Naive thymus-derived CD8-positive, alpha-beta T cell (primary cell): ENCODE measurements at places on chromosomes 12 and 14. TPM values are rescaled to one million over a fixed set of nuclear protein-coding genes. Genes with fewer than 3 reads are reported as not detected.

Gene SLC6A13
- 1.1 TPM for total RNA-seq

Gene GARIN6
- not detected for total RNA-seq

GRCh38 chr12:40224439-40225291, at the start of gene LRRK2:
TSS of gene LRRK2 (plus strand) at chr12:40224997. CDS start at chr12:40225132, 135 bp downstream.
- peak; percentile 72 for DNase-seq

GRCh38 chr14:71737760-71738159, 194.5 kb upstream of the RGS6 start:
- DNase-seq: no peak

- peak; percentile 8 for DNase-seq
Measured at GRCh38 chr14:58571769-58572472, 65.8 kb upstream of the DACT1 start.

GRCh38 chr14:89384023-89384422, 33.0 kb downstream of the FOXN3 start:
- DNase-seq: no peak

DNA sequence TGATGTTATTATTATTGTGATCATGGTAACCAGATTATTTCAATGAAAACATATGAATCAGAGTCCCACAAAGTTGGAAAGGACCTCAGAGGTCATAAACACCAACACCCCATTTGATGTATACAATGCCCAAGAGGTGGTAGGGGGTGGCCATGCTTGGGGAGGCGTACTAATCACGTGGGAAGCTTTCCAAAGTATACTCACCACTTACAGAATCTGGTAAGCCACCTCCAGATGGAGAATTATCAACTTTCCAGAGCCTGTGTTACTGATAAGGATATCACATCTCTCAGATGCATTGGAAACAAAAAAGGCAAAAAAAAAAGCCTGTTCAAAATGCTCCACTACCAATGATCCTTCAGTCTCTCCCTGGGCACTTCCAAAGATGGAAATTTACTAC, 8.4 kb downstream of the DAD1 start:
- no peak for DNase-seq

DNA sequence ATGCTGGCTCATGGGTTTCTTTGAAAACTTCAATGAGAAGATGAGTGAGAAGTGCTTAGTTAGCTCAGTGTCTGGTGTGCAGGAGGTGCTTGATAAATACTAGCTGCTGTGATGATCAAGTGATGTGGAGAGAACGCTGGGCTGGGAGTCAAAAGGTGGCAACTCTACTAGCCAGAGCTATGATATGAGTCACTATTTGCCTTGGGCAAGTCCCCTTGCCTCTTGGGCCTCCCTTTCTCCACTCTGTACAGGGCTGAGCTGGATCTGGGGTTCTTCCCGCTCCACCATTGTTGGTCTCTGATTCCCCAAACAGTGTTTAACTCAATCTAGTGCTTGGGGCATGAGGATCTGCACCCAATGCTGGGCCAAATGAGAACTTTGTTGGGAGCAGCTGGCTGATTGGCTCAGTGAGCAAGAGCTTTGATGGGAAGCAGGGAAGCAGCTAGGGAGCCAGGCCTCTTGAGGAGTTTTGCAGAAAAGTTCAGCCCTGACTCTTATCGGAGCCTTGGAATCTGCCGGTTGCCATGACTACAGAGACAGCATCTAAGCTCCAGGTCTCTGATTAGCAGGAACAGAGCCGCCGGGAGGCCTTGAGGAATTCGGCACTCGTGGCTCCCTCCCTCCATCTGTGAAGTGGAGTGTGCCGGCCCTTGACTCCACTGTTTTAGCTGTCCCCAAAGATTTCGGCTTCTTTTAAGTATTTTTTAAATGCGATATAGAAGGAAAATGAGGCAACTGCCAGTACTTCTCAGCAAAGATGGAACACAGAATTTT, 82.1 kb upstream of the HSPB8 start:
- no peak for DNase-seq

- DNase-seq: peak; percentile 71
Measured at GRCh38 chr14:35332517-35333263, 40.5 kb downstream of the PSMA6 start.

DNA sequence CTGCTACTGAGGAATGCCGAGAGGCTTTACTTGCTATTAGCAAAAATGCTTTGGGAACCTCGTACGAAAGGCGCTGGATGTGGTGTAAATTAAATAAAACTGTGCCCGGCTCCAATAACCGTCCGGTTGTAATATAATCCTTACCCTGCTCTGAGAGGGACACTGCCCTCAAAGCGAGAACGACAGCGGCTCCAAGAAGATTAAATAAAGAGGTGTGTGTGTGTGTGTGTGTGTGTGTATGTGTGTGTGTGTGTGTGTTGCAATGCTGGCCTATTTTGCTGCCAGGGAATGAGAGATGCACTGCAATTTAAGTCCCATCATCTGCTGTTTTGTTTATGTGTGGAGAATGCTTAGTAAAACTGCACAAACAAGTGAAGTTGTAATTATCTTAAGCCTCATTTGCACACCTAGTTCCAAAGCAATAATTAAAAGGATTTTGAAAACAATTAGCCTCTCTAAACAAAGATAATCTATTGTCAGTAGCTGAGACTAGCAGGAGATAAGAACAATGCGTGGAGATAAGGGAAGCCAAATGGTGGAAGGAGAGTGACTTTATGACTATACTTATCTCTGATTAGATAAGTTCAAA, 1.2 kb upstream of the SIX1 start:
- DNase-seq: no peak

DNA sequence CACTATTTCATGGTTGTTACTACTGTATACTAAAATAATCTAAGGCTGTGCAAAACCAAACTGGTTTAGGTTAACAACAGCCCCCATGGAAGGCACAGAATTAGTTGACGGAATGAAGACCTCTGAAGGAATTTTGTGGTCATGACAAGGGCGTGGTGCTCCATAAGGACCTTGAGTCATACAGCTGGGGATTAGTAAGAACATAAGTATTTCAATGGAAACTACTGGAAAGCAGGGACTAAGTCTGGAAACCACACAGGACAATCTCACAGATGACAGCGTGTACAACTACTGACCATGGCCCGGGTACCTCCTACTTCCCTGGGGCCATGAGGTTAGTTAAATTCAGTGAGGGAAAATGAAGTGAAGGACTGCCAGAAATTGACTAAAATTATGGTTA, 98.5 kb upstream of the PLEKHA5 start:
- DNase-seq: no peak

GRCh38 chr14:66824251-66824650, 316.3 kb downstream of the GPHN start:
- no peak for DNase-seq

GRCh38 chr12:22609501-22609900, 15.5 kb upstream of the ETNK1 start:
- DNase-seq: no peak

DNA sequence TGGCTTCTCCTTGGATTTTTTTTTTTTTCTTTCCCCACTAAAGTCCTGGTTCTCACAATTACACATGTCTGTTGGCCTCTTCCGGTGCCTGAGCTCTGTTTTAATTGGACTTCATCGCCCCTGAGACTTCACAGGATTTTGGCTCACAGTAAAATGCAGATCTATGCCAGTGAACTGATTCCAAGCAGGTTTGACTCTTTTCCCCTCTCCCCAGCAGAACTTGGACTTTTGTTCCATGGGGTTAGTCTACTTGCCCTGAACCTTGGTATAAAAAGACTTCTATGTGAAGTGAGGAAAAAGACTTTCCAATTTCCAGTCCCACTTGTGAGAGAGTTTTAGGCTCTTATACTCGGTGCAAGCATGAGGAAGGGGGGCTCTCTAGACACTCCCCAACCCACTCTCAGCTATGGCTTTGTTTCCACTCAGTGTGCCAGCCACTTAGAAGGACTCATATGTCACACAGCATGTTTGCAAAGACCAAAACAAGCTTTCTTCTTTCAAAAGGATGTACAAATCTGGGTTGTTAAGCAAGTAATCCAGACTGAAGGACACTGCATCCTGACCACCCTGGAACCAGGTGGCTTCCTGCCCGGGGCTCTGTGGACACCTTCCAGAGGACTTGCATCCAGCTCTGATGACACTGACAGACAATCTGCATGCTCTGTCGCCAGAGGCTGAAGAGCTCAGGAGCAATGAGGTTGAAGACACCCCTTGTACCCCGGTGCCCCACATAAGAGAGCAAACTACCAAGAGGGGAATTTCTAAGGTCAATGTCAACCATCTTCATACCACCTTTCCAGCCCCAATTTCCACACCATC, 221.9 kb upstream of the EGLN3 start:
- no peak for DNase-seq

- no peak for DNase-seq
Measured at GRCh38 chr12:128949086-128949485, 95.8 kb downstream of the GLT1D1 start.
